ENCODE measurements at places on chromosomes 7 and 10.

DNA sequence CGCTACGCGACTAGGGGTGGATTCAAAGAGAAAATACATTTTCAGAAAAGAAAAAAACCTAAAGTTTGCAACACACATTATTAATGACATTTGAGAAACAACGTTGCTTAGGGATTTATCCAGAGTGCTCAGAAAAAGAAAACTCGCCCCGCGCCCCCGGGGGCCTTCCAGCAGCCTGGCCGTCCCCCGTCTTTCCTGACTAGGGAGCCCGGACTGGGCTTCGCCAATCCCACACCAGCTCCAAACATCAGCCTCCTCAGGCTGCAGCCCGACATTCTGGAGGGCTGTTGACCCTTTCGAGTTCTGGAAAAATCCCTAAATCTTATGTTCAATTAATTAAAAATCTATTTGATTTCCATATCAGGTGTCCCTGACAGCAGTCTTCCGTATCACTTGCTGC lies 48.6 kb downstream of the CLEC2L start:
- no peak for DNase-seq

DNA sequence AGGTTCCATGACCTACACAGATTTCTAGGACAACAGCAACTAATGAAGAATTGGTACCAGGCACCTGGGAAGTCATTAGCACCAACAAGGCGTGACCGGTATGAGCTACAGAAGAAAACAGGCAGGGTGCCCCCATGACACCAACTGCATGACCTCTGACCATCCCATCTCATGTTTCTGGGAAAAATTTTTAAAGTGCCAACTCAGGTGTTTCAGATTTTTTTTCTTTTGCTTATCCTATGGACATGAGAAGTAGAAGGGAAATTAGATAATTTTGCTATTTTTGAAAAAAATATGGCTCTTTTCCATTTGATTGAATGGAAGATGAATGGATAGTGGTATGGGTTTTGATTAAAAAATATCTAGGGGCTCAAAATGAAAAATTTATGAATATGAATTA lies 154.8 kb downstream of the NRCAM start:
- no peak for DNase-seq

DNA sequence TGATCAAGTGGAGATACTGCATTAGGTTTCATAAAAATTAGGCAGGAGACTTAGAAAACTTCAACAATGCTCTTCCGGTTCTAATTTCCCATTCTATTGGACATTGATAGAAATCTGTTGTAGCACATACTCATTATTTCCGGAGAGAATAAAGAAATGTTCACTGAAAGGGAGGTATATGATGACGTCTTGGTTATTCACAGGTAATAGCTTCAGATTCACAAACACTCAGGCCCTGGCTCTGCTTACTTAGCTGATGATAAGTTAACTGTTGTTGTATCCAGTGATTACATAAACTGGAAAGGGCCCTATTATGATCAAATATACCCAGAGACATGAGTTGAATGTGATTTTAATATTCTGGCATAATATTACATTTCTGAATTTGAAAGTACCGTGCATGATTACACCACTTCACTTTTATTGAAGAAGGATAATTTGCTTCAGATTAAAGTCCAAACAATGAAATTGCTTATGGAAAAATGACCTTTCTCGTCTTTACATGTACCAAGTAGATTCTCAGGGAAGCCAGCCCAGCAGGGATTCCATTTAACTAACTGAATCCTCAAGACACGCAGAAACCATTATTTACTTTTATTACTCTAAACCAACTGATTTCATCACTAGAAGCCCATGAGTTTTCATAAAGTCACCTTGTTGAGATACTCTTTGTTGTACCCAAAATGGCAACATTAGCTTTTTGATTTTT lies 288.0 kb upstream of the PITRM1 start:
- no peak for DNase-seq

GRCh38 chr10:6980353-6980752 lies 400.3 kb upstream of the PRKCQ start:
- DNase-seq, result no peak

DNA sequence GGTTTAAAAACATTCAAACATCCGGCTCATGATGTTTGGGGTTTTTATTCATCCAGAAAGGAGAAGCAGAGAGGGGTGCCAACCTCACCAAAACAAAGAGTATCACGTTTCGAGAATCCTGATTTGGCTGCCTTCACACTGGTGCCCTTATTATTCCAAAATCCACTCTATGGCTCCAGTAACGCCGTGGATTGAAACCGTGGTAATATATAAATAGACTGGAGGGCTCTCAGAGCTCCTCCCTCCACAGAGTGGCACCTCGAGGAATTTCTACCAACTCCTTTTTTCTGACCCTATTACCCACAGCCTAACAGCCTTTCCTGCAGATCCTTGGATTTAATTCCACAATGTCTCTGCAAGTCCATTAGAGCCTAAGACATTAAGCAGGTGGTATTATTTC lies 353.6 kb downstream of the CRPPA start:
- DNase-seq, result no peak

Measured in naive thymus-derived CD4-positive, alpha-beta T cell (primary cell).